ENCODE measurements at places on chromosomes 13 and 19. TPM values are rescaled to one million over a fixed set of nuclear protein-coding genes. Genes with fewer than 3 reads are reported as not detected.

F10 gene
- 9.4 TPM for total RNA-seq

PRSS57 gene
- total RNA-seq, result not detected

KLF1 gene
- total RNA-seq, result not detected

ZIK1 gene
- total RNA-seq, result 8.1 TPM

PRKACA gene
- total RNA-seq, result 89.3 TPM

A1BG gene
- total RNA-seq, result 10.7 TPM

EDDM13 gene
- total RNA-seq, result not detected

CEBPA gene
- 34.1 TPM for total RNA-seq

ZNF701 gene
- total RNA-seq, result 29.7 TPM

CACNG8 gene
- total RNA-seq, result 0.08 TPM

NDUFB7 gene
- total RNA-seq, result 169 TPM

CEACAM21 gene
- total RNA-seq, result 3.6 TPM

TSSK6 gene
- 3.4 TPM for total RNA-seq

ZNF625 gene
- total RNA-seq, result 13.3 TPM

TBC1D4 gene
- total RNA-seq, result 28.3 TPM

NPHS1 gene
- total RNA-seq, result not detected

APC2 gene
- total RNA-seq, result 0.26 TPM

NLRP9 gene
- not detected for total RNA-seq

PLIN5 gene
- 30.3 TPM for total RNA-seq

ZNF302 gene
- total RNA-seq, result 41.1 TPM

ZNF563 gene
- total RNA-seq, result 7.1 TPM

MAB21L1 gene
- total RNA-seq, result 0.36 TPM

ZNF556 gene
- not detected for total RNA-seq

RASIP1 gene
- total RNA-seq, result 21.2 TPM

FFAR1 gene
- total RNA-seq, result not detected

ZNF426 gene
- total RNA-seq, result 20.5 TPM

PSG7 gene
- total RNA-seq, result not detected

OR10H1 gene
- 0.60 TPM for total RNA-seq

CATSPERD gene
- not detected for total RNA-seq

PPP6R1 gene
- 65.1 TPM for total RNA-seq

CLEC17A gene
- total RNA-seq, result 0.26 TPM

REEP6 gene
- total RNA-seq, result 50.0 TPM

TMIGD2 gene
- 1.2 TPM for total RNA-seq

UHRF1 gene
- 1.9 TPM for total RNA-seq

PLPP2 gene
- 64.5 TPM for total RNA-seq

ZNF541 gene
- total RNA-seq, result 0.70 TPM

CEACAM18 gene
- not detected for total RNA-seq

CNFN gene
- total RNA-seq, result 5.3 TPM

PDX1 gene
- not detected for total RNA-seq

SLC25A41 gene
- not detected for total RNA-seq

SYNGR4 gene
- not detected for total RNA-seq

TEX26 gene
- total RNA-seq, result not detected

LGALS4 gene
- total RNA-seq, result 9.2 TPM

KLK13 gene
- not detected for total RNA-seq

ACER1 gene
- not detected for total RNA-seq

CRTC1 gene
- 19.7 TPM for total RNA-seq

MAG gene
- total RNA-seq, result not detected

RABAC1 gene
- 87.1 TPM for total RNA-seq

CCDC70 gene
- total RNA-seq, result not detected

Data from ureter (tissue), 1 donor.